ENCODE measurements at places on chromosomes 6 and 20.

- no peak for DNase-seq
These were observed 3.0 kb downstream of the NR2E1 start for GRCh38 chr6:108168501-108169463.

DNA sequence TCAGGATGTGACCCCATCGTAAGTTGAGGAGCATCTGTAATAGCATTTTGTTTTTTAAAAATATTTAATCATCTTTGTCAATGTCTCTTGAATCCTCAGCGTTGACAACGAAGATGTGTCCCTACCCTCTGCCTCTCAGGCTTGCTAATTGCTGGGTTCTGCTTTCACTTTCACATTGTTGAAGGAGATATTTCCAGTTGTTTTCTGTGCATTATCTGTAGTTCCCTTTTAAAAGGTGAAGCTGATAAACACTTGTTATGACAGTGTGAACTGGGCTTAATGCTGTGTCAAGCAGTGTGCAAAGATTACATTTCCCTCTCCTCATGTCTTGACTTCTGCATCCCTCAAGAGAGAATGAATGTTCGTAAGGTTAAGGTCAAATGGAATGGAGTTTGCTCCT lies 54.9 kb downstream of the CSE1L start:
- no peak for DNase-seq

DNA sequence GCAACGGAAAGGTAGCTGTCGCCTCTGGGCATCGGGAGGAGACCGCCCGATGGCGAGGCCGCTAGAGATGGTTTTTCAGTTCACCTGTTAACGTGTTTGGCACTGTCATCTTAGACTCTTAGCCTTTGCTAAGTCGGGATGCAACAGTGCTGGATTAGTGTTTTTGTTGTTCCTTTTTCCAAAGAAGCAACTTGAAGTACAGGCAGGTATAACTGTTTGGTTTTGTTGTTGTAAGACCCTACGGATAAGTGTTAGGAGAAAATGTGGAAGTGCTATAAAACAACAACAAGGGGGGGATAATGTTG lies 723 bp downstream of the MANEA start:
- no peak for DNase-seq

- DNase-seq, result no peak
These were observed 193.4 kb downstream of the BACH2 start for GRCh38 chr6:90103056-90103800.

DNA sequence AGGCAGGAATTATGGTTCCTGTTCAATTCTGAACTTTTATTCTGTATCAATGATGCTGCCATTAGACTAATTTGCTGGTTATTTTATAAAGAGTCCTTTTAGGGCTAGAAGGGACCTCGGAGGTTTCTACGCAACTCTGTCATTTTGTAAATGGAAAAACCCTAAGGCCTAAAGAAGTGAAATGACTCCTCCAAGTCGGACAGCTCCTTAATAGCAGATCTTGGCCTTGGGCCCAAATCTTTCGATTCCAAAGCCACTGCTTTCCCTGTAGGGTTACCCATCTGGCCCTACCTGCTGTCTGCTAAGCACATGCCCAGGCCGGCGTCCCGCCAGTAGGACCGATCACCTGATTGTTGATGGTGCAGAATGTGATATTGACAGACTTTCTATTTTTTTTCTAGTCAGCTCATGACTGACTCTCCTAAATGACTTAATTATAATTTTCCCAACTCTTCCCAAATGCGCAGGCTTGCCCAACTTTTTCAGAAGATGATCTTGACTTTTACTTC lies 40.2 kb downstream of the PLEKHG1 start:
- no peak for DNase-seq

All from activated T-helper 2 cell treated with anti-CD3 and anti-CD28 coated beads, Interferon-gamma antibody, Interleukin-2, Interleukin-4, amounts not matched to agents 10 μg/mL and 5 μg/mL and 100 μg/mL, durations not matched to agents 14 hours and 24 hours and 36 hours (primary cell).